ENCODE measurements at places on chromosomes 7 and 10.
A peak's percentile ranks its signal among the peaks of the same experiment; 100 is the strongest.

- DNase-seq = no peak
These were observed 9.9 kb upstream of the GSAP start for GRCh38 chr7:77426052-77426404.

DNA sequence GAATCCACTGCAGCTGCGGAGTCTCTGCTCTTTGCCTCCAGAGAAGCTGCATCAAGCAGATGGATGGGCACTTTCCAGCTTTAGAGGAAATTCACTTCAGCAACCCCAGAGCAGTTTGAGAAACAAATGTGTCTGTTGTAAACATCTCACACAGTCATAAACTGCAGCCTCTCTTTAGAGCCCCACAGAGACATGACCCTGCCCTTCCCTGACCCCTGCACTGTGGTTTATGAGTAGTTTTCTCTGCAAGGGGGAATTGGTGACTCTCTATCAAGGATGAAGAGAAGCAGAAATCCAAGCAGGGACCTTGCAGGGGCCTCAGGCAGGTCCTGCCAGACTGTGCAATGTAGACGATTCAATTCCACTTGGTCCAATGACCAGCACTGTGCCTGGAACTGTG, 160.2 kb downstream of the SH2D4B start:
- DNase-seq = no peak

- DNase-seq = peak; percentile 46
These were observed 435 bp upstream of the PWWP2B start for GRCh38 chr10:132396494-132397035.

DNA sequence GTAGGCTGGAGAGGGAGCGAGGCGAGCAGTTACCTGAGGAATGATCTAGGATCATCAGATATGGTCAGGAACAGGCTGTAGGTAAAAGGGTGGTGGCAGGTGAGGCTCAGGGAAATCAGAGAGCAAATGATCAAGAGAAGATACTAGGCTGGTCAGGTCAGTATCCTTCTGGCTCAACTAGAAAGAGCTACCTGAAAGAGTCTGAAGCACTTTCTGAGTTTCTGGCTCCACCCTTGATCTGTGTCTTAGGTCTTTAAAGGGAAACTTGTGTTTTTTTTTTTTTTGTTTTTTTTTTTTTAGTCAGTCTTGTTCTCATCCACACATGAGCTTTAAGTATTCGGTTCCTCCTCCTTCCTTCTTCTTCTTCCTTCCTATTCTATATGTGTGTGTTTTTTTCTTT, 10.5 kb downstream of the ADAM22 start:
- no peak for DNase-seq

DNA sequence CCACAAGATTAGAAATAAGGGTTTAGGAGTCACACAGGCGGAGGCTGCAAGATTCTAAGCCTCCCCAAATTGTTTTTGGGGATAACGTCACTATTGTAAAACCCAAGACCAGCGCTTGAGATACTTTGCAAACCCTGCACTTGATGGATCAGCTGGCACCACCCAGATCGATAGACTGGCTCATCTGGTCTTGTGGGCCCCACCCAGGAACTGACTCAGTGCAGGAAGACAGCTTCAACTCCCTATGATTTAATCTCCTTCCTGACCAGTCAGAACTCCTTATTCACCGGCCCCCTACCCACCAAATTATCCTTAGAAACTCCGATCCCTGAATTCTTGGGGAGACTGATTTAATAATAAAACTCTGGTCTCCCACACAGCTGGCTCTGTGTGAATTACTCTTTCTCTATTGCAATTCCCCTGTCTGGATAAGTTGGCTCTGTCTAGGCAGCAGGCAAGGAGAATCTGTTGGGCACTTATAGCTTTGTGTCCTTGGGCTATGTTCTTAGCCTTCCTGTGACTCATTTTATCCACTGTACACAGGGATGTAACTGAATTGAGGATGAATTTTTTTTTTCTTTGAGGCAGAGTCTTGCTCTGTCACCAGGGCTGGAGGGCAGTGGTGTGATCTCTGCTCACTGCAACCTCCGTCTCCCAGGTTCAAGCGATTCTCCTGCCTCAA, 64.4 kb upstream of the CARD11 start:
- no peak for DNase-seq

DNA sequence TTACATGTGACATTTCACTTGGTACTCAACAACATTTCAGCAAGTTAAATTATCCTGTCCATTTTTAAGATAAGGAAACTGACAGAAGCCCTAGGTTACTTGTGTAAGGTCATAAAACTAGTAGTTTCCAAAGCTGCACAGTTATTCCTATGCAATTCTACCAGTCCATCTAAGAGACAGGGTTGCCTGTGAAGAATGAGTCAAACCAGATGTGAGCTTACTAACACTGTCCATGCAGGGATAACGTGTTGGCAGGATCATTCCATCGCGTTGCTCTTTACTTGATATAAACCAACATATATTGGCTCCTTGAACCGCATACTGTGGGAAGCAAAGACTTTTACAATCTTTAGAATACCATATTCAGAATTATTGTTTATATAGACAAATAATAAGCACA, 280.9 kb upstream of the HGF start:
- no peak for DNase-seq

- no peak for DNase-seq
These were observed 142.9 kb downstream of the NOC3L start for GRCh38 chr10:94219829-94220228.

- DNase-seq = no peak
These were observed 132.8 kb downstream of the CFTR start for GRCh38 chr7:117612637-117613036.

DNA sequence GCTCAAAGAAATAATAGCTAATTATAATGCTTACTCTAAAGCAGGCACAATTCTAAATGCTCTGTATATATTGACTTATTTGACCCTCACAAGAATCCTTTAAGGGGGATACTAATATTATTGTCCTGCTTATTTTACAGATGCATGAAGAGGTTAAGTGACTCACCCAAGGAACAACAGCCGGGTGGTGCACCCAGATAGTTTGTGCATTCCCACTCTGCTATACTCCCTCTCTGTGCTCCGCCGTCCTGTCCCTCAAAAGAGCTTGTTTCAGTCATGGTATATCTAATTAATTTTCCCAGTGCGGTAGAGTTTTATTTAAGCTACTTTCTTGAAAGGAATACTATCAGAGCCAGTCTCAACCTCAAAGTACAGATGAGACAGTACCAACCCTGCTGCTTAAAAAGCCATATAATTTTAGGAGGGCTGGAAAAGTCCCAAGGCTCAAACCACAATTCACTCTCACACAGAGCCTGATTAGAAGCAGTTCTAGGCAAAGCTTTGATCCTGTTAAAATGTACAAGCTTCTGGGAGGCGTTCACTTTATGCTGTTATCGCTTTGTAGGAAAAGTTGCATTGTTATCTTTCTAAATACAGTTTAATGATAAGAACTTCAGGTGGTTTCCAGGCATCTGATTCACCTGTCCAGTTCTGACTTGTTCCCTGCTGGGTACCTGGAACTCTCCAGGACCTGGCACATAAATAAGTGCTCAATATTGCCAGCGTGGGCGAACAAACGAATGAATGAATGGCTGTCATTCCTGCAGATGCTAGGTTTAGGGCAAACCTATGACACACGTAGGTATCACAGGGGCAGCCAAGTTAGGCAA, 261.5 kb upstream of the KLF14 start:
- no peak for DNase-seq

GRCh38 chr10:96344178-96344577, 14.6 kb downstream of the OPALIN start:
- DNase-seq = no peak

- DNase-seq = no peak
These were observed 652.1 kb downstream of the SDK1 start for GRCh38 chr7:3953133-3953532.

GRCh38 chr7:87106974-87107612, 45.2 kb upstream of the DMTF1 start:
- DNase-seq = no peak

- no peak for DNase-seq
These were observed 31.9 kb upstream of the GUSB start for GRCh38 chr7:66013938-66014337.

GRCh38 chr7:91330866-91331265, 66.6 kb downstream of the FZD1 start:
- no peak for DNase-seq

DNA sequence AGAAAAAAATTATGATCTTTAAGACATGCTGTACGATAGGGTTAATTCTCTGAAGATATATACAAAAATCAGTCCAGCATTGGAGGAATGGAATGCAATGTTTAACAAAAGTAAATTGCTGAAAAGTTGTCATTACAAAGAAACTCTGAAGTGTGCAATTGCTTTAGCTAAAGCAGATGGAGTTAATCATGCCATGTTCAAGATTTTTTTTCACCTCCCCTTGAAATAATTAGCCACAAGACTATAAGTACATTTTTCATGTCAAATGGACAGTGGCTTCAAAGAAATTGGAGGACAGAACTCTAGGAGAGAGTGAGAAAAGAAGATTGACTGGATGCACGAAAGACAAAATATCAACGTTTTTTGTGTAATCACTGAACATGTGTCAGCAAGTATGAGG, 63.1 kb upstream of the MEOX2 start:
- DNase-seq = no peak

GRCh38 chr10:86071758-86072157, 294.8 kb downstream of the GRID1 start:
- DNase-seq = no peak

GRCh38 chr7:80145780-80146422, 11.3 kb downstream of the GNAI1 start:
- no peak for DNase-seq

GRCh38 chr10:84613336-84614021, 285.1 kb downstream of the CCSER2 start:
- no peak for DNase-seq

- DNase-seq = no peak
These were observed 1.5 kb upstream of the KCTD7 start for GRCh38 chr7:66627151-66627681.

DNA sequence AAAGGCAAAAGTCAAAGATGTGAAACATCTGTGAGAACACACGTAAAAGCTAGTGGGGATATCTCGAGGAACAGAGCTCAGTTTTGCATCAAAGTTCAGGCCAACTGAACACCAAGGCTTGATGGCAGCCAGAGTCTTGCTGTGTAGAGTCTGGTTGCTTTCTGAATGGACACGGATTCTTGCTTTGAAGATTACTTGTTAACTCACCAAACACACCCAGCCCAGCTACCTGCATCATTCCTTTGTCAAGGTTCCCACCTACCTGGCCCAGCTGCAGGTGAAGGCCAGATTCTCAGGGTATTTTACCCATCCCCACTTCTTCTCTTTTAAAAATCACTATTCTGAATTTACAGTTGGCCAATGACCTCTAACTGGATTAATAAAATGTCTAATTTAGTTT, 174.4 kb upstream of the PHYHIPL start:
- DNase-seq = no peak

GRCh38 chr10:26430641-26431163, 7.4 kb upstream of the APBB1IP start:
- no peak for DNase-seq

DNA sequence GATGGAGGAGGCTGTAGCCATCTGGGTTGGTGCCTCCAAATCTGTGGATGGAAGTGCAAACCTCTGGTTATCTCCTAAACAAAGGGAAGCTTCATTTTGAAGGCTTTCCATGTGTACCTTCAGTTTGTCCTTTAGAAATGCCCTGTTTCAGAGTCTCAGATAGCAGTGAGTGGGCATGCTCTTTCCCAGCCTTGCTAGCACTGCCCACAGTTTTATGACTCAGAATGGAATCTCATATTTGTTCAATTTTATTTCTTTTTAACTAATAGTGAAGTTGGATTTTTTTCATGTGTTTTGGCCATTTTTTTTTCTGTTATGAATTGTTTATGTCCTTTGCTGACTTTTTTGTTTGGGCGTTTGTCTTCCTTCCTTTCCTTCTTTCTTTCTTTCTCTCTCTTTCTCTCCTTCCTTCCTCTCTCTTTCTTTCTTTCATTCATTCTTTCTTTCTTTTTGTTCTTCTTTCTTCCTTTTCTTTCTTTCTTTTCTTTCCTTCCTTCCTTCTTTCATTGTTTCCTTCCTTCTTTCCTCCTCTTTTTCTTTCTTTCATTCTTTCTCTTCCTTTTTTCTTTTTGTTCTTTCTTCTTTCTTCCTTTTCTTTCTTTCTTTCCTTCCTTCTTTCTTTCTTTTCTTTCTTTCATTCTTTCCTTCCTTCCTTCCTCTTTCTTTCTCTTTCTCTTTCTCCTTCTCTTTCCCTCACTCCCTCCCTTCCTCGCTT, 25.6 kb downstream of the PRF1 start:
- DNase-seq = no peak

GRCh38 chr10:91556691-91557566, 75.9 kb downstream of the PPP1R3C start:
- DNase-seq = no peak

DNA sequence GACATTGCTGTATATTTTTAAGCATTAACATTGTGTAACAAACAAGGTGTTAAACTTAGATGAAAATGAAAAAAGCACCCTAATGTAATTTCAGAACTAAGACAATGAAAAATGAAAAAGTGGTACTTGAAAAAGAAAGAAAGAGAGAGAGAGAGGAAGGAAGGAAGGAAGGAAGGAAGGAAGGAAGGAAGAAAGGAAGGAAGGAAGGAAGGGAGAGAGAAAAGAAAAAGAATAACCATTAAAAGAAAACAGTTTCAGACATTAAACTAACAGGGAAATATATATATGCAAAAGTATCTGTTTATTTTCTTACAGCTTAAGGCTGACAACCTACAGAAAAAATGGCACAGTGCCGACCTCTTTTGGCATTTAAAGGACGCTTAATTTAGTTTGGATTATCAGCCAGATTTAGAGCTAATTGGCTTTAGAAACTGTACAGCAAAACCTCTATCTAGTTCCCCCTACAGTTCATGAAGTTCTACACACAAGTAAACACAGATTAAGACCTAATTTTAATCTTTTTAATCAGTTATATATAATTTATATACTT, 13.8 kb downstream of the MTERF1 start:
- no peak for DNase-seq

GRCh38 chr10:29925771-29926692, 133.4 kb downstream of the JCAD start:
- DNase-seq = no peak

- DNase-seq = no peak
These were observed 498.9 kb upstream of the MGMT start for GRCh38 chr10:128967980-128968756.

DNA sequence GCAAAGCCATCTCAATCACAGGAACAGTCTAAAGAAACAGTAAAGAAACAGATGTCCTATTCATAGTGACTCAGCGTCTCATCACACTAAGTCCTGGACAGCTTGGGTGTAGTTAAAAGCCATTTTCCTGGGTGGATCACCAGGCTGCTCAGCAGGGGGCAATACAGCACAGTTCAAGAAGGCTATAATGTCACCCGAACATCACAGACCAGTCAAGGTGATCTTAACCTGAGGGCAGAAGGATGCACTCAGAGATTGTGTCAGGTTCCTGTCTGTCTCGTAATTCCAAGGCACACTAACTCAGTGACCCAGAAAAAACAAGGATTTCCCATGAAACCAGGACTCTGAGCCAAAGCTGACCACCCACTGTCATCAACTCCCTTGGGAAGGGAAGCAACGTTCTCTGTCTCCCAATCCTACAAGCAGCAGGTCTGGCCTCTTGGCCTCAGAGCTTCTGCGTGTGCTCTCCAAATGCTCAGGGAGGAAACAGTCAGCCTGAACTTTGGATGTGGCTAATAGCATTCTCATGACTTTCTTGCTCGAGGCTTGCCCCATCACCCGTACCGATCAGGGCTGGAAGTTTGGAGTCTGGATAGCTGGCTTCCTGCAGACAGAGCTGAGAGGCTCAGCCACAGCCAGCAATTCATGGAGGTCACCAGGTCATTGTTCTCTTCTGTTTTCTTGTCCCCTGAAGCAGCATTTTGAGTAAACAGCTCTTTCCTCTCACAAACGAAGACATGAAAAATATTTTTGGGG, 90.4 kb upstream of the FAM171A1 start:
- DNase-seq = no peak

GRCh38 chr7:94228678-94229077, 166.0 kb upstream of the COL1A2 start:
- DNase-seq = no peak
